ENCODE measurements at places on chromosomes 1 and 21.

DNA sequence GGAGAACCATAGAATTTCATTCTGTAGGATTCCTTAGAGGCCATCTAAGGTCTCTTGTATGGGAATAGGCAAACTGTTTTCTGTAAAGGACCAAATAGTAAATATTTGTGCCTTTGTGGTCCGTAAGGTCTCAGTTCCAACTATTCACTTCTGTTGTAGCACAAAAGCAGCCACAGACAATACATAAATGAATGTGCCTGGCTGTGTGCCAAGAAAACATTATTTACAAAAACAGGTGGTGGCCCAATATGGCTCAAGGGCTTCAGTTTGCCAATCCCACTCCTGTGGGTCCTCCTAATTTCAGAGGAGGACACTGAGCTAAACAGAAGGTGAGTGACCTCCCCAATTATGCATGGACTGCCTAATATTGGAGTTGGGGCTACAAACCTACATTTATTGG is 67.6 kb upstream of the EDEM3 start:
- no peak for DNase-seq

DNA sequence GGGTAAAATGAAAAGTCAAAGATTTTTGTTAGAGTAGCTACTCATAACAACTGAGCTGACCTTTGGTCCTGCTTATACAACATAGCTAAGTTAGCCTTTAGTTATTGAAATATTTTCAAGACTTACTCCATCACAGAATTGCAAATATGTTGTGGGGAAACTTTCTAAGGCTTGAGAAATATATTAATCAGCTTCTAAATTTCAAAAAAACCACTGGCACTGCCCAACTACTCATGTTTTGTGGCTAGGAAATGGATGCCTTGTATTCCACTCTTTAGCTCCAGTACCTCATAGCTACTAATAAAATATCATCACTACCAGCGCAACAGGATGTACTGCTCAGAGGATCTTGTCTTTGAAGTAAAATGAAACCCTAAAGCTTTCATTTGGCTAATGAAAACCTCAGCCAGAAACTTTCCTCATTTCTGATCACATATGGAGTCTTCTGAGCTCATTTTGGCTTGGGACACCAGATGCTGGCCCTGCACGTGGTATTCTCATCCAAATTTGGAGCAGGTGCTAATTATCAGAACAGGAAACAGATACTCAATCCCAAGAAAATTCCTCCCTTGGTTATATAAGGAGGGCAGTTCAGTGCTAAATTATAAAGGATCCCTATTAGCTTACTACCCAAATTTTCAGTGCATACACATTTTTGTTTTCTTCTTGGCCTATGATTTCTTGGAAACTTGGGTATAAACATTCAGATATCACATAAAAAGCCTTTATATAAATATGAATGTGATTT is 690.7 kb downstream of the ADGRL2 start:
- no peak for DNase-seq

DNA sequence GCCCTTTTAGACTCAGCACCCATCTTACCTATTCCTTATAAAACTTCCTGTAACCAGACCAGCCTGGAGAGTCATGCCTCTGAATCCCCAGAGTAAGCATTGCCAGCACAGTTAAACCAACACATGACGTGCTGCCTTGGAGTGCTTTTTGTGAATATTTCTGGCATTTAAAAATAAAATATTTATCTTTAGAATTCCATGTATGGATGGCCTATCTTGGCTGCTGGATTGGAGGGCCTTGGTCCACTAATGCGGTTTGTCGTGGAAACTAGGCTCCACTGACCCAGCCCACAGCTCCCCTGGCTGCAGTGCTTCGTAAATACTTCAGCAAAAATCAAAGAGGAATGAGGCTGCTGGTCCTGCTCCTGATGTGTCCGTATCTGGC is 17.5 kb downstream of the MTARC1 start:
- no peak for DNase-seq

DNA sequence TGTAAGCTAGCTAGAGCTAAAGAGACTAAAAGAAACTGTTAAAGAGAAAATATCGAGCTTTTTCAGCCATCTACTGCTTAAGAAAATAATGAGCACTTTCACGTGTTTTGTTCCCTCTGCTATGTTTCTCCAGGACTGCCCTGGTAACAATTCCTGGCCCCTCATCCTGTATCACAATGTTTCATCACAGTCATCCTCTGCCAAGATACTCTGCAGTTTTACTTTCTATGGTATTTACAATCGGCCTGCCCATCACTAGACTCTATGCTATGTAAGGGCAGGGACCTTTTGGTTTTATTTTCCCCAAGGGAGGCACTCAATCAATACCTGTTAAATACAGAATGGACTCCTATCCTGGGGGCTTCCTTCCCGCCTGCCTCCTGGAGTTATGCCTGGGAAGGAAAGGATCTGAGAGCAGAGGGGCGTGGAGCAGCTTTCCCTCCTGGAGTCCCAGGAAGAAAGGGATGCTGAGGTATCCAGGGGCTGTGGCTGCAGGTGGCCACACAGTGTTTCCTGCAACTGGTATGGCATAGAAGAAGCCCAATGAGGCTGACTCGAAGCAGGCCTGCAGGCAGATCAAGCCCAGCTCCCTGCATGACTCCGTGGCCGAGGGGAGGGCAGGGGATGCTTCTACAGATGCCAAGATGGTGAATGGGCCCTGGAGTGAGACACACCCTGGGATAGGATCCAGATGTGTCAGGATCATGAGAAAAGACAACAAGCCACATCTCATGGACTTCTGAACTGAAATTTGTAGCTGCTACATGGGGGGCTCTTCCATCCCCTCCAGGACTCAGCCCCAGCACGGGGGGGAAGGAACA is 52.9 kb downstream of the MATN1 start:
- no peak for DNase-seq

- DNase-seq, result no peak
Observed at GRCh38 chr21:36825658-36826057, 126.7 kb downstream of the SIM2 start.

DNA sequence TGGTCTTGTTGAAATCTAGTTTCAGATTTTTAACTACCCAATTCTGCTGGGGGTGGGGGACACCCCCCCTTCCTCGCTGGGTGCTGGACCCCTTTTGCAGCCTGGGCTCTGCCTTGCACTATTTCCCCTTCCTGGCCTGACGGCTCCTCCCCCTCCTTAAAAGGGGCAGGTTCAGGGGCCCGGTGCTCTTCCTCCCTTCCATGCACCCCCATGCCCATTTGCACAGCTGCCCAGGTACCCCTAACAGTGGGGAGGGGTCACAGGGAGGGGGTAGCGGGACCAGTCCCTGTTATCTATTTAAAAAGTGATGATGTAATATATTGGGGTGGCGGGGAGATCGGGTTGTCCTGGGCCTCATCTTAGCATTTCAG is 15.3 kb downstream of the ZBTB7B start:
- DNase-seq, result no peak

DNA sequence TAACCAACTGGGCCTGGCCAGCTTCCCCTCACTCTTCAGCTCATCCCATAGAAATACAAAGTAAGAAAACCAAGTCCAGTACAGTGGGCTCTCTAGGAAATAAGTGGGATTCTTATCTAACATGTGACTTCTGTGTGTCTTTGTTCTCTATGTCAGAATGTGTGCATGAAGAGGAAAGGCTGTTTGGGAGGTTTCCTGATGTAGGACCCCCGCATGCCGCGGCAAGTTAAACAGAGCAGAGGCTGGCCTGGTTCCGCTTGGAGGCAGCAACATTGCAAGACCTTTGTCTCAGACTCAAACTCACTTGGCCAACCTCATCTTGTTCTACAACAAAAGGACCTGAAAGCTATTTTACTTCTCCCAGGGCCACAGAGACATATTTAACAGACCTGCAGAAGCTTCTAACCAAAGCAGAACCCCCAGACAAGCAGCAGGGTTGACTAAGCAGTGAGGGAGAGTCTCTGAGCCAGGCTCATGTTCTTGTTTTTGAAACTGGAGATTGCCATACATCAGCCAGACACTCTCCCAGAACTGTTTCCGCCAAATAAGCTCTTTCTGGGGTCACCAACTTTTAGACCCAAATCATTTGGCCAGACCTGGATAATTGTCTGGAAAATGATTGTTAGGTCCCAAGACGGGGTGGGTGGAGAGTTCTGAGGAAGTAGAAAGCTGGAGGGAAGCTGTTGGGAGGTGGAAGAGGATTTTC is 6.2 kb downstream of the MTARC2 start:
- no peak for DNase-seq

- no peak for DNase-seq
Observed at GRCh38 chr1:66296951-66297350, 237.0 kb upstream of the SGIP1 start.

DNA sequence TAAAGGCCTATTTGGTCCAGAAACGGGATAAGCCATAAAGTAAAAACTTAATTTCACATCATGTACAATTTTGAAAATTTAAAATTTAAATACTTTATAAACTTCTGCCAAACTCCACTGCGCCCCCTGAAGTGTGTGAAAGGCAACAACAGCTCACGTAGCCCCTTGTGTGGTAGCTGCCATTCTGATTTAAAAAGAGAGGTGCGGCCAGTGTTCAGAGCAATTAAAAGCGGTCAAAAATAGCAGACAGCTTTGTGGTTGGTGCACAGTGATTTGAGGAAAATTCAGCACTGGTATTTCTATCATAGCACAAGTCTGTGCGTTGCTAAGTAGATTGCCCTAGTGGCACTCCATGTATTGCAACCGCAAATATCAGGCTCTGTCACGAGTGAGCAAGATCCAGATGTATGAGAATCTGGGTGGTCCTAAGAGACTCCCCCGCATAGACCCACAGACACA is 122.5 kb downstream of the ATG4C start:
- DNase-seq, result no peak

GRCh38 chr1:177589166-177589565 is 380.7 kb downstream of the SEC16B start:
- DNase-seq, result no peak

DNA sequence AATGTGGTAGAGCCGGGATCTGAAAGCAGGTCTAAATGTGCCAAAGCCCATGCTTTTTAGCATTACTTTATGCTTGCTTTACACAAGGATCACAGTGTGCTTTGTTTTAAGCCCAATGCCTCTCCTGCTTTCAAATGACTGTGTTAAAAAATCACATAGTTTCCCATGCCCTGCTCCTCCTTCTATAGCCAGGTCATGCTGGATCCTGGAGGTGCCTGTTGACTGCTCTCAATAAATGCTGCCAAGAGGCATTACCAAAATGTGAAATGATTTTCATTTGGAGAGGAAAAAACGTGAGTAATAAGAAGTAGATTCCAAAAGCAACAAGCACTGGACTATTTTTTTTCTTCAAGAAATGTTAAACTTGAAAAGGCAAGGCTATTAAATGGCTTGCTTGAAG is 420.7 kb upstream of the USP24 start:
- DNase-seq, result no peak

- DNase-seq, result no peak
Observed at GRCh38 chr21:32423320-32424190, 11.0 kb downstream of the EVA1C start.

GRCh38 chr21:46028573-46029091 is 47.1 kb downstream of the COL6A1 start:
- no peak for DNase-seq

GRCh38 chr1:5845376-5845775 is 146.8 kb downstream of the NPHP4 start:
- no peak for DNase-seq

GRCh38 chr1:162145280-162145965 is 75.9 kb downstream of the NOS1AP start:
- no peak for DNase-seq

DNA sequence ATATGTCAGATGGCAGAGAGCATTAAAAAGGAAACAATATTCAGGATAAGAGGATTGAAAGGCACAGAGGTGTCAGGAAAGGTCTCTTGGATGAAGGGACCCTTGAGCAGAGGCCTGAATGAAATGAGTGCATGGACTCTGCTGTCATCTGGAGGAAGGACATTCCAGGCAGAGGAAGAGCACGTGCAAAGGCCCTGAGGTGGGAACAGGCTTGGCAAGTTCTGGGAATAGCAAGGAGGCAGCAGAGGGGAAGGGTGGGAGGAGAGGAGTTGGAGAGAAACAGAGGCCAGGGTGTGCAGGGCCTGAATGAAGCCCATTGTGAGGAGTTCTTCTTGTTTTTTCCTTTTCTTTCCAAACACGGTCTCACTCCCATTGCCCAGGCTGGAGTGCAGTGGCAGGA is 59.0 kb upstream of the RUNX3 start:
- DNase-seq, result no peak

DNA sequence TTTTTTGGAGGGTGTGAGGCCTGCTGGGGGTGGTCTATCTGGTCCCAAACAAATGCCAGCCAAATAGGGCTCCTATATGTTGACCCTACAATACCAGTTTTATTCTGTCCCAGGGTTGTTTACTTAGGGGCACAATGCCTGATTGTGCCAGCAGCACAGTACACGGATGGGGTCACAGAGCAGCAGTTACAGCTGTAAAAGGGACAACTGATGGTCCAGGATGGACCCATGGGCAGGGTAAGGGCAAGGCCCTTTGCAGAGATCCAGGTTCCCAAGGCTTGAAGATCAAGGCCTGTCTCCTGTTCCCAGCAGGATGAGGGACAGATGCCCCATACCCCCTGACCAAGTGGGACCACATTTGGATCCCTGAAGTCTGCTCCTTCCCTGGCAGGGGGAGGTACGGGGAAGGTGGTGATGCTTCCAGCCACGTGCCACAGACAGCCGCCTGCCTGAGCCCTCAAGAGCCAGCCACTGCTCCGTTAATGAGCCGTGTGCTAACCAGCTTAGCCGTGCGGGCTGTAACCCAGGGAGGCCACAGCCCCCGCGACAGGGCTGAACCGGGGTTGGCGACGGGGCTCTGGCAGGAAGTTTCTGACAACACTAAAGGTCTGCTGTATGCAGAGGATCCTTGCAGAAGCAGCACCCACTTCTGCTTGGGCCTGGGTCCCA is 18.2 kb downstream of the SLC6A9 start:
- no peak for DNase-seq

- DNase-seq, result peak; percentile 50
Observed at GRCh38 chr1:23889074-23889473, 21.0 kb upstream of the FUCA1 start.

DNA sequence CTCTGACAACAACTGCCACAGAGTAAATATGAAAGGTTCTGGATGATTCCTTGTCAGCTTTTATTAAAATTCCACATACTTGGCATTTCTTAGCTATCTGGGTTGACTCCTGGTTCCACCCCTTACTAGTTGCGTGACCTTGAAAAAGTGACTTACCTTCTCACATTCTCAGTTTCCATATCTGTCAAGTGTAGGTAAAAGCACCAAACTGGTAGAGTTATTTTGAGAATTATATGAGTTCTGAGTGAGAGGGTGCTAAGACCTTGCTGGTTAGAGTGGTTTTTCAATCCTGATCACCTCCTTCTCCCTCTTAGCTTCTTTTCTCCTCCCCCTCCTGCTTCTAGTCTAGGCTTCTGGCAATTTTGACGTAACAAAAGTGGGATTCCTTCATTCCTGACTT is 83.4 kb upstream of the ABCD3 start:
- DNase-seq, result no peak

DNA sequence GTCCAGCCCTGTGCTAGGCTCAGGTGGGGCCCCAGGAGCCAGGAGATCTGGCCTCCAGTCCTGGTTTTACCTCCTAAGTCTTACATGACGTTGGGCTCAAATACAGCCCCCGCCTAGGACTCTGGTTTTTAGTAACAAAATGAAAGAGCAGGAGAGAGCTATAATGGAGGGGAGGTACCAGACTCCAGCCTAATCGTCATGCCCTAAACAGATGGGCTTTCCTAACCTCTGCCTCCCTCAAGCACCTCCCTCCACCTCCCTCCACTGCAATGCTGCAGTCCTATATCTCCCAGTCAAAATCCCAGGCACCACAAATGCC is 28.6 kb downstream of the TTC39A start:
- no peak for DNase-seq

- no peak for DNase-seq
Observed at GRCh38 chr1:234893725-234894630, 234.7 kb downstream of the TOMM20 start.
